Left colon (tissue), 2 donors: ENCODE measurements at places on chromosomes 7 and 10. TPM values are rescaled to one million over a fixed set of nuclear protein-coding genes. Genes with fewer than 3 reads are reported as not detected.

PAX4 gene
- total RNA-seq, result 1.6 TPM

ATE1 gene
- 50.7 TPM for total RNA-seq

COBL gene
- total RNA-seq, result 75.7 TPM

LRIT1 gene
- total RNA-seq, result not detected

UPP1 gene
- 45.6 TPM for total RNA-seq

SEMA3E gene
- total RNA-seq, result 1.4 TPM

SUGCT gene
- 18.6 TPM for total RNA-seq

ELFN1 gene
- 0.46 TPM for total RNA-seq

ELN gene
- 10.3 TPM for total RNA-seq

WDR86 gene
- total RNA-seq, result 2.8 TPM

FGFBP3 gene
- total RNA-seq, result 2.3 TPM

DNAJB9 gene
- total RNA-seq, result 16.7 TPM

CTAGE4 gene
- 15.2 TPM for total RNA-seq

PPP2R2D gene
- 30.2 TPM for total RNA-seq

GIMAP6 gene
- total RNA-seq, result 8.5 TPM

HPS1 gene
- 96.2 TPM for total RNA-seq

NCF1 gene
- total RNA-seq, result 4.4 TPM

CAMK2B gene
- 0.61 TPM for total RNA-seq

RAB19 gene
- 21.9 TPM for total RNA-seq

AKR1C4 gene
- total RNA-seq, result not detected

RNF32 gene
- total RNA-seq, result 3.6 TPM

P4HA1 gene
- total RNA-seq, result 33.3 TPM

COL28A1 gene
- 3.2 TPM for total RNA-seq

C10orf62 gene
- not detected for total RNA-seq

LRRC4 gene
- 4.5 TPM for total RNA-seq

UCN3 gene
- total RNA-seq, result 4.5 TPM

GJC3 gene
- total RNA-seq, result not detected

UFSP1 gene
- total RNA-seq, result 2.7 TPM

COMTD1 gene
- 81.7 TPM for total RNA-seq

GTPBP4 gene
- 35.6 TPM for total RNA-seq

RPEL1 gene
- not detected for total RNA-seq

CDHR3 gene
- total RNA-seq, result 20.3 TPM

LIMK1 gene
- total RNA-seq, result 14.3 TPM

SFTPA1 gene
- total RNA-seq, result not detected

POLR2J2 gene
- total RNA-seq, result 7.9 TPM

FAM241B gene
- 3.2 TPM for total RNA-seq

ASB15 gene
- total RNA-seq, result not detected

SPDYE5 gene
- total RNA-seq, result not detected

HACD1 gene
- 6.1 TPM for total RNA-seq

COL26A1 gene
- not detected for total RNA-seq

LMBR1 gene
- 48.9 TPM for total RNA-seq

ACSL5 gene
- total RNA-seq, result 216 TPM

HOXA2 gene
- 3.2 TPM for total RNA-seq

CYP26C1 gene
- total RNA-seq, result not detected

WEE2 gene
- total RNA-seq, result not detected

SFMBT2 gene
- total RNA-seq, result 7.5 TPM

DOCK4 gene
- total RNA-seq, result 11.5 TPM

PVRIG gene
- 1.1 TPM for total RNA-seq

KNDC1 gene
- 0.20 TPM for total RNA-seq

TMEM178B gene
- total RNA-seq, result 0.31 TPM

AGAP9 gene
- 7.5 TPM for total RNA-seq

LIPF gene
- not detected for total RNA-seq

SLC18A2 gene
- total RNA-seq, result 0.37 TPM

BAMBI gene
- 0.85 TPM for total RNA-seq
